Gastroesophageal sphincter (tissue), 4 donors: ENCODE measurements at places on chromosomes 6 and 20.

DNA sequence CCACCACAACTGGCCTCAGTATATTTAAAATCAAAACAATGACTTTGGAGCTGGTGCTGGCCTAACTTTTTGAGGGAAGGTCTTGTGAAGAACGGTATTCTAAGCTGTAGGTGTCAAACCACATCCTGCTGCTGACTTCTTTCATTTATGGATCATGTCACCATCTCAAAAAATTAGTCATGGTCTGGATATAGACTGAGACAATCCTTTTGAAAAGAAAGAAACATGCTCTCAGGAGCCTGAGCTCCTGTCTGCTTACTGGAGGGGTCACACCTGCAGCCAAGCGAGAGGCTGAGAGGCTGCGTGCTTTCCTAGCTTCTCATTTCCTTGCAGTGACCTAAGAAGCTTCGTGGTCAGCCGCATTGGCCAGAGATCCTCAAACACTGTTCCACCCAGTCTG is 55.2 kb downstream of the TIAM2 start:
- ATAC-seq, result no peak

- ATAC-seq, result no peak
Measured at GRCh38 chr6:154478701-154479060, 31.8 kb downstream of the CNKSR3 start.

- ATAC-seq, result no peak
Measured at GRCh38 chr6:127423921-127424320, 35.3 kb downstream of the KIAA0408 start.

DNA sequence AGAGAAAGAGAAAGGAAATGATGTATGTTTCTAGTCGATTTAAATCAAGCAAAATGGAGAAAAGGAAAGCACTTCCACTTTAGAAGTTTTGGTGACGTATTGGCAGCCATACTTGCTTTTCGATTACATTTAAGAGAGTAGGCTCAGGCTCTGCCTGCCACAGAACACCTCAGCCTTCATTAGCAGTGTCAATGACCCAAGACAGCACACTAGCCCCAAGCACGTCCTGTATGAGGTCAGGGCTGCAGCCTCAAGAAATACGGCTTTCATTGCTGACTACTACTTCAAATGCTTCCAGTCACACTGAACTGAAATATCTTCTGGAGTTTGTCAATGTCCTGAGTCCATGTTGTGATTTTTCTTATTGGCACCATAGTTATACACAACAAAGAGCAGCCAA is 285.3 kb downstream of the EYA4 start:
- no peak for ATAC-seq

DNA sequence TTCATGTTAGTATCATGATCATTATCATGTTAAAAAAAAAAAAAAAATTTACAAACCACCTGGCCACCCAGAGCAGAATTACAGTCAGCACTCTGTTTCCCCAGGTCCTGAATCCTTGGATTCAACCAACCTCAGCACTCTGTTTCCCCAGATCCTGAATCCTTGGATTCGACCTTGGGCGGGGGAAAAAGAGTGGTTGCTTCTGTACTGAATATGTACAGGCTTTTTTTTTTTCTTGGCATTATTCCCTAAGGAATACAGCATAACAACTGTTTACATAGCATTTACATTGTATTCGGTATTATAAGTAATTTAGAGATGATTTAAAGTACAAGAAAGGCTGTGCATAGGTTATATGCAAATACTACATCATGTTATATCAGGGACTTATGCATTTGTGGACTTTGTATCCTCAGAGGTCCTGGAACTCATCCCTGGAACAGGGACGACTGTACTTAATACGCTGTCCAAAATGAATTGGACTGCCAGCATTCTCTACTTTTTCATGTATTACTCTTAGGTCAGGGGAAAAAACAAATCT is 31.2 kb downstream of the GCNT2 start:
- ATAC-seq, result no peak

DNA sequence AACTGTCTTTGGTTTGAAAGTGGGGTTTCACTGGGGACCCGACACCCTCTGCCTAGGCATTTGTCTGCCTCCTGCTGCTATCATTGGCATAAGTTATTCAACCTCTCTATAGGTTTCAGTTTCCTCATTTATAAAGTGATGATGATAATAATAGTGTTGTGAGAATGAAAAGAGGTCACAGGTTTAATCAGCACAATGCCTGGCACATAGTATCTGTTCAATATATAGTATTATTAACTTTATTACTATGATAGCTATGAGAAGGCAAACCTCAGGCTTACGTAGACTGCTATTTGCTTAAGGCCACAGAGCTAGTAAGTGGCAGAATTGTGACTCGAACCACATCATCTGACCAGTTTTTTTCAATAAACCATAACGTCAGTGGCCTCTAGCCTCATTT is 256.8 kb downstream of the CDKAL1 start:
- ATAC-seq, result no peak

- no peak for ATAC-seq
Measured at GRCh38 chr6:6484681-6485080, 103.8 kb upstream of the LY86 start.

GRCh38 chr6:13491538-13491937 is 4.1 kb upstream of the GFOD1 start:
- ATAC-seq, result no peak

- ATAC-seq, result no peak
Measured at GRCh38 chr20:62245911-62246280, 7.6 kb downstream of the OSBPL2 start.

GRCh38 chr20:34201531-34201930 is 39.7 kb upstream of the ASIP start:
- no peak for ATAC-seq

DNA sequence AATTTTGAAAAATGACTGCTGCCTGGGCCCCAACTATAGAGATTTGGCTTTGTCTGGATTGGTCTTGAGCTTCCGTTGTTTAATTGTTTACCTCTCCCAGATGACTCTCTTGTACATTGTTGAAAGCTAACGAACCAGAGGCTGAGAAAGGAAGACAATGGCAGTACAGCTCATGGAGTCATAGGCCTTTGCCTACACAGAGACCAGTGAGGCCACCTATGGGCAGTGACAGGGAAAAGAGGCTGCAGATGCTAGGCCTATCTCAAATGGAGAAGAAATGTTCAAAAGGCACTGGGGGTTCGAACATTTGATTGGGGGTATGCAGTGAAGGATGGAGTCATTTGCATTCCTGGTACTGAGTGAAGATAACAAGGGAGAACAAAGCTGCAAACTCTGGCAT is 29.1 kb downstream of the OPN5 start:
- no peak for ATAC-seq

GRCh38 chr6:25009393-25009710 is 73.6 kb upstream of the RIPOR2 start:
- ATAC-seq, result no peak

- no peak for ATAC-seq
Measured at GRCh38 chr20:22963581-22963980, 71.5 kb upstream of the SSTR4 start.
